ENCODE measurements at places on chromosomes 2 and 18.

- no peak for DNase-seq
Measured at GRCh38 chr2:207176247-207176646, 10.5 kb upstream of the KLF7 start.

- DNase-seq = no peak
Measured at GRCh38 chr2:136060416-136060815, 57.5 kb downstream of the CXCR4 start.

- no peak for DNase-seq
Measured at GRCh38 chr18:10515456-10515855, 10.4 kb upstream of the NAPG start.

GRCh38 chr2:189362283-189362682 lies 79.0 kb upstream of the WDR75 start:
- no peak for DNase-seq

GRCh38 chr2:6644261-6644660 lies 221.4 kb downstream of the CMPK2 start:
- no peak for DNase-seq

GRCh38 chr2:197944416-197945096 lies 140.2 kb downstream of the PLCL1 start:
- no peak for DNase-seq

DNA sequence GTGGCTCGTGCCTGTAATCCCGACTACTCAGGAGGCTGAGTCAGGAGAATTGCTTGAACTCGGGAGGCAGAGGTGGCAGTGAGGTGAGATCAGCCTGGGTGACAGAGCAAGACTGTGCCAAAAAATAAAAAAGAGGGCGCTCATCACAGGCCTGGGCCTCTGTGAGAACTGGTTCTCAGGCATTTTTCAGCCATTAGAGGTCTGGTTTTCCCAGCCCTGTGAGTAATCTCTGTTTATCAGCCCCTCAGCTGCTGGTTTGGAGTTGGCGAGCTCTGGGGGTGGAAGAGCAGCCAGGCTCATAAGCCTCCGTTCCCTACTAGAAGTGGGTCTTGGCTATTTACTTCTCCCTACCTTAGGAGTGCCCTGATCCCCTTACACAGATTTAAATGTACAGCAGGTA lies 53.1 kb downstream of the CHRNA1 start:
- DNase-seq = no peak

DNA sequence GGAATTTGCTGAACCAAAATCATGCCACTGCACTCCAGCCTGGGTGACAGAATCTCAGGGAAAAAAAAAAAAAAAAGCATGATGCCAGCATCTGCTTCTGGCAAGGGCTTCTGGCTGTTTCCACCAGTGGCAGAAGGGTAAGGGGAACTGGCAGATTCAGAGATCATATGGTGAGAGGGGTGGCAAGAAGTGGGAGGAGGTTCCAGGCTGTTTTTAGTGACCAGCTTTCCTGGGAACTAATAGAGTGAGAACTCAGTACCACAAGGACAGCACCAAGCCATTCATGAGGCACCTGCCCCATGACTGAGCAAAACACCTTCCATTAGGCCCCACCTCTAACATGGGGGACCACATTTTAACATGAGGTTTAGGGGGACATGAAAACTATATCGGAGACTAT lies 18.4 kb upstream of the CLASP1 start:
- DNase-seq = no peak

- no peak for DNase-seq
Measured at GRCh38 chr2:88841224-88841929, 149.9 kb downstream of the RPIA start.

DNA sequence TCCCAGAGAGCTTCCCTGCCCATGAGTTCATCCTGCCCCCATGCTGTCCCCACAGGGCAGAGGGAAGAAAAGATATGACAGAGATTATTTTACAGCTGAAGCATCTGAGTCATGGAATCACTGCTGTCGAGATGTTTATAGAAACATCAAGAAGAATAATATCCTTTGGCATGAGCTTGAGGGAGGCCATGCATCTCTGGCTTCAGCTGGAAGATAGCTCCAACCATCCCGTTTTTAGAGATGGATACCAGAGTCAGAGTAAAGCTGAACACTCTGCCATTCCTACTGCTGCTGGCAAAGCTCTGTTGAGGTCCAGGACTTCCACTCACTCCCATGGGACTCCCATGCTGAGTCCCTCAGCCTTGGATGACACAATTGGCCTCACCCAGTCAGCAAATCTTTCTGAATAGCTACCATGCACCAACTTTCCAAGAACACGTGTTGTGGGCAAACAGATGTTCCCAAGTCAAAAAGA lies 167.8 kb downstream of the TTC32 start:
- DNase-seq = no peak

- DNase-seq = no peak
Measured at GRCh38 chr2:183019718-183020442, 18.4 kb downstream of the NCKAP1 start.

- DNase-seq = no peak
Measured at GRCh38 chr2:65373365-65373918, 59.0 kb downstream of the SPRED2 start.

DNA sequence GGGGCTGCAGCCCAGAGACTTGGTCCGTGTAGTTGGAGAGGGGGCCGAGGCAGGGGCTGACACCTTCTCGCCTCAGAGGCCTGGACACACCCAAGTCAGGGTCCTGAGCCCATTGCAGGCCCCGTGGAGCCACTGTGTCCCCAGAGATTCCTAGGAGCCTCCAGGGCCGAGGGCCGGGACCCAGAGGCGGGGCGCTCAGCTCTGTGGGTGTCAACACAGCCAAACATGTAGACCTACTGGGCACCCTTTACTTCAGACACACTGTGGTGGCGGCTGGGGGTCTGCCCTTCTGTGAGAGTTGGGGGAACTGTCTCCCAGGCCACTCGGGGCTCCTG lies 459 bp upstream of the ESPNL start:
- DNase-seq = no peak

- DNase-seq = no peak
Measured at GRCh38 chr2:235396071-235396846, 97.6 kb upstream of the AGAP1 start.

All from GDM1 (cell line).